CD4-positive, alpha-beta T cell (primary cell): ENCODE measurements at places on chromosomes 5 and 9. TPM values are rescaled to one million over a fixed set of nuclear protein-coding genes. Genes with fewer than 3 reads are reported as not detected.

AGXT2 gene
- total RNA-seq, result not detected

PCA3 gene
- not detected for total RNA-seq

GRIA1 gene
- total RNA-seq, result not detected

GFI1B gene
- 0.58 TPM for total RNA-seq

PDE6A gene
- total RNA-seq, result not detected

MYO10 gene
- total RNA-seq, result not detected

CDK9 gene
- total RNA-seq, result 117 TPM
